CD4-positive, alpha-beta T cell treated with Interleukin-12 subunit alpha and Interleukin-12 subunit beta, for 1 hour (primary cell): ENCODE measurements at places on chromosomes 16 and 17.

DNA sequence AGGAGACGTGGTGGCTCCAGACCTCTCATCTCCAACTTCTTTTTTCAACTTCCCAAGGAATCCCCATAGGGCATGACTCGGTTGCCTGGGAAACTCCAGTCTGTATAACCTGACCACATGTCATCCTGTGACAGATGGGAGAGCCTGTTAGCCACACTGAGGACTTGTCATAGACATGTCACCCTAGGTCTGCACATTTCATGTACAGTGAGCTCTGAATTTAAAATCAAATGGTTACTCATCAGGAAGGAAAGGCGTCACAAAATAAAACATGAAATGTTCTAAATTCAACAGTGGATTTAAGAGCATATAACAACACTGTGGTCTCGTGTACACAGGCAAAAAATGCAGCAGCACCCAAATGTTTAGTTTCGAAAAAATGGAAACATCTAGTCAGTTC, 22.2 kb upstream of the ADAMTS18 start:
- DNase-seq = no peak

DNA sequence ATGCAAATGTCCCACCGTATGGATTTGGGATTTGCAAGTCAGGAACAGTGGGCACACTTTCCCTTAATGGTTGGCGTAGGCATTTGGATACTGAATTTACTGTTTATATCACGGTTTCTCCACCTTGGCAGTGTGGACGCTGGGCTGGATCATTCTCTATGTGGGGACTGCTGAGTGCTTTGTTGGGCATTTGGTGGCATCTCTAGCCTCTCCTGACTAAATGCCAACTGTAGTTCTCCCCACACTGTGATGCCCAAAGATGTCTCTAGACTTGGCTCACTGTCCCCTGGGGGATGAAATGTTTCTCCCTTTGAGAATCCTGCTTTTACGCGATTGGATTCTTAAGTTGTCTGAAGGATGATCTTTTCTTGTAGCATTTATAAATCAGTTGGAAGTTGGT, 49.0 kb downstream of the RBFOX1 start:
- no peak for DNase-seq

- DNase-seq = no peak
These were observed 90.6 kb downstream of the DNAH3 start for GRCh38 chr16:21060027-21060510.

DNA sequence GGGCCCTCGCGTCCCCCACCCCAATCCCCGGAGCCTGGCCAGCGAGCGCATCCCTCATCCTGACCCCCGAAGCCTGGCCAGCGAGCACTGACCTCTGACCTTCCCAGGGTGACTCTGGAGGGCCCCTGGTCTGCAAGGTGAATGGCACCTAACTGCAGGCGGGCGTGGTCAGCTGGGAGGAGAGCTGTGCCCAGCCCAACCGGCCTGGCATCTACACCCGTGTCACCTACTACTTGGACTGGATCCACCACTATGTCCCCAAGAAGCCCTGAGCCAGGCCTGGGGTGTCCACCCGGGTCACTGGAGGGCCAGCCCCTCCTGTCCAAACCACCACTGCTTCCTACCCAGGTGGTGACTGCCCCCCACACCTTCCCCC, 2.3 kb downstream of the TPSD1 start:
- no peak for DNase-seq

DNA sequence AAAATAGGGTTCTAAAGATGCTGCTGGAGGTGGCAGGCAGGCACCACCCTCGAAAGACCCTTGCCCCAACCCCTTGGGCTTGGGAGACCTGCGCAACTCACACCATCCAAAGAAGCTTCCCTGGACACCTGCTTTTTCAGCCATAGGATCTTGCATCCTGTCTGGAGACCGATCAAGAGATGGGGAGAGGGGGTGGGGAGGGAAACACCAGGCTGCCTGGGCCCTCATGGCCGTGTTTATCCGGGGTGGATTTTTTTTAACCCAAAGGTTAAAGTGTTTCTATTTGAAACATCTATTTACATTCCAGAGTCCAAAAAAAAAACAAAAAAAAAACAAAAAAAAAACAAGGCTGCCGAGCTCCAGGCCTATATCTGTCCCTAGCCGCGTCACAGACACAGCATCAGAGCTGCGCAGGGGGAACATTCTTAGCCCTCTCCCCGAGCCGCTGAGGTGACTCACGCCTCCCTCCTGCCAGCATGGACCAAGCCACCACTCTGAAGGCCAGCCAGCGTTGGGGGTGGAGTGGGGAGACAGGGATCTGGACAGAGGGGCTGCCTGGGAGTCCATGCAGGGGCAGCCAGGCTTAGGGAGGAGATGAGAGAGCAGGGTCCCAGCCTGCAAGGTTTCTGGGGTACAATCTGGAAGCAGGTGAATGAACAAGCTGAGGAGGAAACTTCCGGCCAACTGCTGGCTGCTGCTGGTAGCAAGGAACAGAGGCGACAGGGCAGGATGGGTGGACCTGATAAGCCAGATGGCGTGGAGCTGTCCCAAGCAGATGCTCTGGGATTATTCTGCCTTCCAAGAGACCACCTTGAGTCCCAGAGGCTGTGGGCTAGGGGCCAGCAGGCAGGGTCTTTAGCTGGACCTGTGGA, 14.8 kb downstream of the HDAC5 start:
- DNase-seq = no peak

DNA sequence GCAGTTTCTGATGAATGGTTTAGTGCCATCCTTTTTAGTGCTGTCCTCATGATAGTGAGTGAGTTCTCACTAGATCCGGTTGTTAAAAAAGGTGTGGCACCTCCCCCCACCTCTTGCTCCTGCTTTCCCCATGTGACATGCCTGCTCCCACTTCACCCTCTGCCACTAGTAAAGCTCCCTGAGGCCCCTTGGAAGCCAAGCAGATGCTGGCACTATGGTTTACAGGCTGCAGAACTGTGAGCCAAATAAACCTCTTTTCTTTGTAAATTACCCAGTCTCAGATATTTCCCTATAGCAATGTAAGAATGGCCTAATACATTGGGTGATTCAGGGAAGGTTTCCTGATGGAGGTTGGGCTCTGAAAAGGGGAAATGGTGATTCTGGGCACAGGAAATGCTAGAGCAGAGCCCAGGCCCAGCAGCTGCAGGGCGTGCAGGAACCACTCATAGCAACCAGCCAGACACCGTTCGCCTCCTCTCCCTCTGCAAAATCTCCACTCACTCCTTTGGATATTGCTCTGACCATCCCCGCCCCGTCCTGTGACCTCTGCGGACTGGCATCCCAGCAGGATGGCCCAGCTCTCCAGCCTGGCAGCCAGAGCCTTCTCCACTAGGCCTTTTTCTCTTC, 2.6 kb upstream of the ADORA2B start:
- DNase-seq = no peak

DNA sequence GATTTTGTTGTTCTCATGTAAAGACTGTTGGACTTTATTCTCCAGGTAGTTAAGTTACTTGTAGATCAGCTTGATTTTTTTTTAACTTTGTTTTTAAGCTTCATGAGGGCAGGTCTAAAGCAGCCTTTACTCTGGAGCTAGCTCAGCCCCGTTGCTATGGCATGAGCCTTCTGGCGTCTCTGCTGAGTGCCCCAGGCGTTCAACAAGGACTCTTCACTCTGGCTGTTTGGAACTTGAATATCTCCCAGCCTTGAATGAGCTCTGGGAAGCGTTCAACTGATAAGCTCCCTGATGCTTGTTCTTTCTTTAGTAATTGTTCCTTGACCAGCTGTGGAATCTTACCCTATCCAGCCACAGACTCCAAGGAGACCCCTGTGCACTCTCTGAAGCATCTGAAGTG, 82.3 kb downstream of the GNAO1 start:
- no peak for DNase-seq

- no peak for DNase-seq
These were observed 47.8 kb upstream of the ZC3H18 start for GRCh38 chr16:88522276-88522949.

DNA sequence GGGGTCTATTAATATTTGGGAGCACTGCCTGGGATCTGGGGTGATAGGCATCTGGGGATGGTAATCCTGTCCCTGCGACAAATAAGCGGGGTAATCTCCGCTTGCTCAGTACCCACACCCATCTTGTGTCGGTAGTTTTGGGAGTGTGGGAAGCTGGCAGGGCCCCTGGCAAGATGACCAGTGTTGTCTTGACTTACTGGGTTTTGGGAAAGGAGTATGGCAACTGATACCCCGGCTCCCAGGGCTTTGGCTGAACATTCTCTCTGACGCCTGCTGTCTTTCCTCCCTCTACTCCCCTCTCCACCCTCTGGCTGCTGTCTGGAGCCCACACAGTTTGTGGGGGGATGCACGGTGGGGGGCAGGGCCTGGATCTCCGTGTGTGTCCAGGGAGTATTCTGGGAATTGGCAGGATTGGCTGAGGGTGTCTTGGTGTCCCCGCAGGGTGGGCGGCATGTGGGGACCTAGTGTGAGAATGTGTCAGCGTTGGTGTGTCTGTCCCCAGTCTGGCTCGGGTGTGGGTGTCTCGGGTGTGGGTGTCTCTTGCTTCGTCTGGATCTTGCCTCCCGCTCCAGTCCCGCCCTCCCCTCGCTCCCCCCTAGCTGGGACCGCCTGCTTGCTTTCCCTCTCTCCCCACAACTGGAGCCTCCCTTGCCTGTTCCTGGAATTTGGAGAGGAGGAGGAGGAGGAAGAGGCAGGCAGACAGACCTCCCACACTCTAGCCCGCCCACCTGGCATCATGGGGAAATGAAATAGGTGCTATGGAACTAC, 12.0 kb downstream of the RARA start:
- DNase-seq = peak; percentile 78

GRCh38 chr16:77330332-77331042, 104.3 kb downstream of the ADAMTS18 start:
- no peak for DNase-seq

DNA sequence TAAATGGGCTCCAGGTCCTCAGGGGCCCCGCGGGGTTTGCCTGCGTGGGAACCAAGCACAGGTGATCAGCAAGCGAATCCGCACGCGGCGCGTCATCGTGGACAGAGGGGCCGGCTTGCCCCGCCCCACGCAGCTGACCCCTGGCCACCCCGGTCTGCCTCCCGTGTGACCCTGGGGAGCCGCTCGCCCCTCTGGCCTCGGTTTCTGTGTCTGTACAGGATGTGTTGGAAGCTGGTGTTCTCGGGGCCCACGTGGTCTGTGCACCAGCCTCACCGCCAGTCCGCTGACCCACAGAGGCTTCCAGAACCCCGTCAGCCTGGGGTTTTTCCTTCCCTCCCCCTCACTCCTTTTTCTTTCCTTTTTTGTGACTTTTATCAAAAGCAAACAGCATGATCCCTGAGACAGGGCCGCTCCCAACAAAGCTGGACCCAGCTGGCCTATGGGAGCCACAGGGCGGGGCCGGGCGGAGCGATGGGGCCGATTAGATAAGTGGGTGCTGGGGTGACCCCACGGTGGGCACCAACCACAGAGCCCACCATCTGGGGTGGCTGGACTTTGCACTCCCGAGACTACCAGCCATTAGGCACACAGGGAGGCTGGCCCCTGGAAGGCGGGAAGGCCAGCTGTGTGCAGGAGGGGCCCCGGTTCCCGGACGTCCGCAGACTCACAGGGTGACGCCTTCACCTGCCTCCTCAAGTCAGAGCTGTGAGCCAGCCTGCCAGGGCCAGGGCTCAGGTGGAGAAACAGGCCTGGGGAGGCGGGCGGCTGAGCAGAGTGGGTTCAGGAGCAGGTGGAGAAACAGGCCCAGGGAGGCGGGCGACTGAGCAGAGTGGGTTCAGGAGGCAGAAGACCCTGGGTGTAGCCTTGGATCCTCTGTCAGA, 56.0 kb downstream of the ZFPM1 start:
- DNase-seq = no peak

DNA sequence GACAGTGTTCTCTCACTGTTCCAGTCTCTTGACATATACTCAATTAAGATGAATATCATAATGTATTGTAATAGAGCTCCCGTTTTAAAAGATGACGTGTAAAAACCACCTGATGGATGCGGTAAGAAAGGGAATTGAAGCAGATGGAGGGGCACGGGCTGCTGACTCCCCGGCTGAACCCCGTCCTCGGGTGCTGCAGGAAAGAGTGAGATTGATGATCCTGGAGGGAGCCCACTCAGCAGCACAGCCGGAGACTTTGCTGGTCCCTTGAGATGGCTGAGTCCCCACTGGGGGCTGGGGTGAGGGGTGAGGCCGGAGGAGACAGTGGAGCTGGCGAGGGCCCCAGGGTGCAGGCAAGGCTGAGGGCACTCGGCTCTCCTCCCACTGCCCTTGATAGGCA, 217.4 kb downstream of the RPTOR start:
- DNase-seq = no peak

DNA sequence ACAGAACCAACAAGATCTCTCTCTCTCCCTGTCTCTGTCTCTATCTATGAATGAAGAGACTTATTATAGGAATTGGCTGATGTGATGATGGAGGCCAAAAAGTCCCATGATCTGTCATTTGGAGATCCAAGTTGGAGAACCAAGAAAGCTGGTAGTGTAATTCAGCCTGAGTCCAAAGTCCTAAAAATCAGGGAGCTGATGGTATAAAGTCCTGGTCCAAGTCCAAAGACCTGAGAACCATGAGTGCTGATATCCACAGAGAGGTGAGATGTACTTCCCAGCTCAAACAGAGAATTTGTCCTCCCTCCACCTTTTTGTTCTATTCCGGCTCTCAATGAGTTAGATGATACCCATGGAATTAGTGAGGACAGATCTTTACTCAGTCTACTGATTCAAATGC, 15.4 kb upstream of the TMIGD1 start:
- no peak for DNase-seq

- DNase-seq = no peak
These were observed 50.7 kb upstream of the TNRC6C start for GRCh38 chr17:77907497-77908461.

DNA sequence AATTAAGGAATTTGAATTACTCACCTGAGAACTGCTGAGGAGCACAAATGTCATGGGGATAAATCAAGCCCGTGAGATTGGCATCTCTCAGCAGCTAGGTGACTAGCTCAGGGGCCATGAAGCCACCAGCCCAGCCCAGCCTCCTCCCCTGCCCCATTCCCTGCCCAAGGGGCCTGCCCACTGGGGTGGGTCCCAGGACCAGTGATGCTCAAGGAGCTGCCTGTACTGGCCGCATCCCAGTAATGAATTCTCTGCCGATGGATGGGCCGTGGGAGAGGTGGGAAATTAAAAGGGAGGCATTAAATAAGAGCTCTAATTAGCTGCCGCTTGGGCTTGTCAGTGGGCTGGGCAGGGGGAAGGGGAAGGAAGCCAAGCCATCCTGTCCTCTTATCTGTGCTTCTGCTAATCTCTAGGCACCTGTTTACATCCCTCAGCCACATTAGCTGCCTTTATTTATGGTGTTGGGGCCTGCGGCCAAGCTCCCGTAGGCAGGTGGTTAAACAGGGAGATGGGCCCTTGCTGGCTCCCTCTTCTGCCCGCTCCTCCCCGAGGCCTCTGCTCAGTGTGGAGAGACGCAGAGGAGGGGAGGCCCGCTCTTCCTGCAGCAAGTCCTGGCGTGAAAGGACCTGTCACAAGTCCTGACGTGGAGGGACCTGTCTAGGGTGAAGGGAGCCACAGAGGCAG, 48.8 kb downstream of the PIPOX start:
- DNase-seq = no peak

GRCh38 chr16:30956601-30957455, 726 bp upstream of the SETD1A start:
- DNase-seq = peak; percentile 87

DNA sequence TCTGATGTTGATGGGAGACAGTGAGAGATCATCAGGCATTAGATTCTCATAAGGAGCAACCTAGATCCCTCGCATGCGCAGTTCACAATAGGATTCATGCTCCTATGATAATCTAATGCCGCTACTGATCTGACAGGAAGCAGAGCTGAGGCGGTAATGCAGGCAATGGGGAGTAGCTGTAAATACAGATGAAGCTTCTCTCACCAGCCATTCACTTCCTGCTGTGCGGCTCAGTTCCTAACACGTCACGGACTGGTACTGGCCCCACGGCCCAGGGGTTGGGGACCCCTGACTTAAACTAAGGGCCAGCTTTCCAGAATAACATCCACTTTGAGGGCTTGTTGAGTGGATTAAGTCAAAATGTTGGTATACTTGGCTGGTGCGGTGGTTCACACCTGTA, 2.6 kb upstream of the TMEM219 start:
- no peak for DNase-seq
